Thyroid gland (tissue), 4 donors: ENCODE measurements at places on chromosomes 6 and 20. TPM values are rescaled to one million over a fixed set of nuclear protein-coding genes. Genes with fewer than 3 reads are reported as not detected.

- H3K36me3 ChIP-seq = no peaks in the 10 kb centered on the region
- no peak for DNase-seq
- H3K27ac ChIP-seq = no peak overlapping the region
- no peaks in the 10 kb centered on the region for H3K27me3 ChIP-seq
- no peaks in the 10 kb centered on the region for H3K4me1 ChIP-seq
Measured at GRCh38 chr6:44712353-44713111, 325.0 kb downstream of the CDC5L start.

Gene BMP6
- total RNA-seq = 0.78 TPM

- no peaks in the 10 kb centered on the region for H3K27me3 ChIP-seq
- H3K4me3 ChIP-seq = no peak overlapping the region
- H3K36me3 ChIP-seq = no peaks in the 10 kb centered on the region
- peaks cover 57% of the 10 kb centered on the region for H3K4me1 ChIP-seq
Measured at GRCh38 chr6:108598305-108598863, 37.7 kb downstream of the FOXO3 start.

- H3K4me1 ChIP-seq = peaks cover 13% of the 10 kb centered on the region
- DNase-seq = peak; percentile 23
Measured at GRCh38 chr20:47583551-47583950, 81.9 kb downstream of the NCOA3 start.

Gene MAFB
- 46.1 TPM for total RNA-seq

DNA sequence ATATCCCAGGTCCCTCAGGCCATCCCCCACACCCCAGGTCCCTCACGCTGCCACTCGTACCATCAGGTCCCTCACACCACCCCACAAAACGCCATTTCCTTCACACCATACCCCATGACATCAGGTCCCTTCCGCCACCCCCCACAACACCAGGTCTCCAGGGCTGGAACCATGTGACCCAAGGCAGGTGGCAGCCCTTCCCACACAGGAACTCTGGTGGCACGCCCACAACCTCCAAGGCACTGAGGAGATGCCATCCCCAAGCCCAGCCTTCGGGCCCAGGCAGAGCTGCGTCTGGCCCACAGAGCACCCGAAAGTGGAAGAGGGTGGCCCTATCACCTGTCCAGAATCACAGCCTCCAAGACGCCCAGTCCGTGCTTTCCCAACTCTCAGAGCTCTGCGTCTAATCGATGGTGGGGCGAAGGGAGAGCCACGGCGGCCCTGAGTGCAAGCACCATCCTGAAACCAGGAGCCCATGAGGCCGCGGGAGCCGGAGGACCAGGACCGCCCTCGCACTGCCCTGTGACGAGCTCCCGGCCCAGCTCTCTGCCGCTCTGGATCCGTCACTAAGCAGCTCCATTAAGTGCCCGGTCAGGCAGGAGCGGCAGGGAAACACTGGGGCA, 12.7 kb downstream of the TAF4 start:
- H3K36me3 ChIP-seq = no peaks in the 10 kb centered on the region
- no peak overlapping the region for H3K4me3 ChIP-seq
- H3K4me1 ChIP-seq = no peaks in the 10 kb centered on the region
- no peaks in the 10 kb centered on the region for H3K27me3 ChIP-seq

Gene MUC21
- not detected for total RNA-seq
